ENCODE measurements at places on chromosomes 1 and 21.

- DNase-seq = no peak
Observed at GRCh38 chr1:15308135-15308534, 61.1 kb downstream of the FHAD1 start.

- DNase-seq = no peak
Observed at GRCh38 chr1:86998280-86998679, 83.8 kb downstream of the HS2ST1 start.

DNA sequence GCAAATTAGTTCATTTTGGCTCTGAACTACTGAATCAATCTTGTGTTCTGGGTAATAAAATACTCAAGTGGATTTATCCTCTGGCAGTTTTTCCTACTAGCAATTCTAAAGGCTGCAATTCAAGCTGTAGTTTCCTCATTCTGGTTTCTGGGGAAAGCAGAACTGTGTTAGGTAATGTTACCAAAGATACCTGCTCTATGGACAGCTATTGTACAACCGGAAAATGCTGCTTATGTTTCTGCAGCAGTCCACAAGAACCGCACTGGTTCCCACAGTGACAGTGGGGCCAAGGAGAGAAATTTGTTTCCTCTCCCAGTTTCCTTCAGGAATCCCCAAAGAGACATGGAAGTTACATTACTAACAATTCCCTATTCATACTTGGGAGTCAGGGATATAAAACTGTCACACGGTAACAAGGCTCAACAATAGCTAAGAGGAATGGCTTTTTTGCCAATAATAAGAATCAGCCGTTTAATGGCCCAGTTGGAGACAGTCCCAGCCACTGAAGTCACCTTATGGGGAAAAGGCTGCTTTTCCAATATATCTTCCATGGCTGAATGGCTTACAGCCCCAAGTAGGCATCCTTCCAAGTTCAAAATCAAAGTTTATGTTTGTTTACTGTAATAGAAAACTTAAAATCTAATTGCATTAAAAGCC is 52.6 kb downstream of the PCNX2 start:
- DNase-seq = no peak

DNA sequence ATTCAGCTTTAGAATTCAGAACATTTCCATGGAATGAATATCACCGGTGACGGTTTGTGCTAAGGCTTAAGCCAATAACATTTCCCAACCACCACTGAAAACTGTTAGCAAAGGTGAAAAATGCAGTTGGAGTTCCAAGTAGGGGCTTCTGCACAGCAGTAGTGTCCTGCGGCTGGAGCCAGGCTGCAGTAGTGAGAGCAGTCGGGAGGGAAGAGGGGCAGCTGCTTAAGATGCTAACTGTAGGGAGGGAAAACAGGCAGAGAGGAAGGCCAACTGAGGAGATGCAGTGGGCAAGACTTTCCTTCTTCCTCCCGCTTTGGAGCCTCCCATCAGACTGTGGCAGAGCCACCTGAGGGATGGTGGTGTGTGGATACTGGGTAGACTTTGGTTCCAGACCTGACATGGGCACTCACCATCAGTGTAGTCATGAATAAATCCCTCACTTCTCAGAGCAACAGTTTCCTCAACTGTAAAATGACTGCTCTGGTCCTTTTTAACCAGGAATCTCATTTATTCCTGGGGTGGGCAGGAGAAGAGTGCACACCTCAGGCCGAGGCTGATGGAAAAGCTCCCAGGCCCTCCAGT is 3.2 kb downstream of the F3 start:
- no peak for DNase-seq

- no peak for DNase-seq
Observed at GRCh38 chr1:84834419-84835064, 58.5 kb downstream of the LPAR3 start.

DNA sequence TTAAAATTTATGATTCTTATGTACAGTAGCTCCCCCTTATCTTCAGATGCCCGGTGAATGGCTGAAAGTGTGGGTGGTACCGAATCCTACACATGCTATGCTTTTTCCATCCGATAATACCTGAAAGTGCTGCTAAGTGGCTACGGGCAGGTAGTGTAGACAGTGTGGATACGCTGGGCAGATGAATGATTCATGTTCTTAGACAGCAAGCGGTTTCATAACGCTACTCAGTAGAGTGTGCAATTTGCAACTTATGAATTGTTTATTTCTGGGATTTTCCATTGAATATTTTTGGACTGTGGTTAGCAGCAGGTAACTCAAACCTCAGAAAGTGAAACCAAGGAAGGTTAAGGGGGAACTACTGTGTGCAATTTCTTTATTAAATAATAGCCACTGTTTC is 7.5 kb downstream of the PCP4 start:
- DNase-seq = no peak

DNA sequence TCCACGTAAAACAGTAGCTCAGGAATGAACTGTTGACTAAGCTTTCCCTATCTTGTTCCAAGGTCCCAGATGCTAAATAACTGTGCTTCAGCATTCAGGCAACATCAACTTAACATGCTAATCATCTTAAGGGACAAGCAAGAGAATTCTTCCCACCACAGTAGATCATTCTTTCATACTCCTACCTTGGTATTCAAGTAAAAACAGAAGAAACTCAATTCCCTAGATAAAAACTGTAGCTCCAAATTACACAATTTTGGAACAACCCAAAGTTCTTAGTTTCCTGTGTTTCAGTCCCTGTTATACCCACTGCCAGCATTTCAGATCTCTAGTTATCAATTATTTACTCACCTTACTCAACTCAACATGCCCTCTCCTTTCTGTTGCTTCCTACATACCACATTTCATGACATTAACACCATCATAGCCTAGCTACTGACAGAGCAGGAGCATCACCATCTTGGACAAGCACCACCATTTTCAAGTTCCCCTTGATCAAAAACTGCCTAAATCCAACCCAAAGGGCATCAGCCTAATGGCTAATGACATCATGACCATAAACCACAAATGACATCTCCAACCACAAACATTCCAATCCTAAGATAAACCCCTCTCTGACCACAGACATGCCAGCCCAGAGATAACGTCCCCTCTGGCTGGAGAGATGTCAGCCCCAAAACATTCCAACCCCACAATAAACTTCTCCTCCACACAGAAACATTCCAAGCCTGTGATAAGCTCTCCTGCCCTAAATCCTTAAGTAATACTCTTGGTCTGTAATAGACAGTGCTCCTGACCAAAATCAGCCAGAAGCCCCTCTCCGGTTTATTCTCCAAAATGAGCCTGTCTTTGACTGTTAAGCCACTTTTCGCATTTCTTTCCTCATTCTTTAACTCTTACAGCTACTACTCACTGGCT is 191.2 kb downstream of the RERE start:
- no peak for DNase-seq

- no peak for DNase-seq
Observed at GRCh38 chr1:44288883-44289282, 66.2 kb downstream of the ERI3 start.

GRCh38 chr1:116832932-116833578 is 76.7 kb upstream of the PTGFRN start:
- DNase-seq = no peak

DNA sequence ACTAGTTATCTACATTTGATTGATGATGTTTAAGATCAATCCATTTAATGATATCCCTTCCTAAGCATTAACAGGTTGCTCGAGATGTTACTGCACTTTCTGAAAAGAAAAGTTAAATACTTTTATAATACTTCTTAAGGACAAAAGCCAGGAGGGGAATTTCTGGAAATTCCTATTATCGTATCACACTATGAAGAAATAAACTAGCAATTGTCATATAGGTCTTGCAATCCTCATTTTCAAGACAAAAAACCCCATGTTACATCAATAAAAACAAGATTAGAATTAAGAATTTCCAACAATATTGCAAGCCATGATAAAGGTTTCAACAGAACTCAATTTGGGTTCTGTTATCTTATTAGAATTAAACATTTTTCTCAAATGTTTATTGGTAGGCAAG is 47.2 kb downstream of the HNRNPR start:
- DNase-seq = no peak

GRCh38 chr1:42949312-42950115 is 9.2 kb downstream of the SLC2A1 start:
- no peak for DNase-seq

- DNase-seq = no peak
Observed at GRCh38 chr1:97007840-97008604, 286.4 kb downstream of the PTBP2 start.

- no peak for DNase-seq
Observed at GRCh38 chr1:3313576-3313950, 140.9 kb upstream of the ARHGEF16 start.

DNA sequence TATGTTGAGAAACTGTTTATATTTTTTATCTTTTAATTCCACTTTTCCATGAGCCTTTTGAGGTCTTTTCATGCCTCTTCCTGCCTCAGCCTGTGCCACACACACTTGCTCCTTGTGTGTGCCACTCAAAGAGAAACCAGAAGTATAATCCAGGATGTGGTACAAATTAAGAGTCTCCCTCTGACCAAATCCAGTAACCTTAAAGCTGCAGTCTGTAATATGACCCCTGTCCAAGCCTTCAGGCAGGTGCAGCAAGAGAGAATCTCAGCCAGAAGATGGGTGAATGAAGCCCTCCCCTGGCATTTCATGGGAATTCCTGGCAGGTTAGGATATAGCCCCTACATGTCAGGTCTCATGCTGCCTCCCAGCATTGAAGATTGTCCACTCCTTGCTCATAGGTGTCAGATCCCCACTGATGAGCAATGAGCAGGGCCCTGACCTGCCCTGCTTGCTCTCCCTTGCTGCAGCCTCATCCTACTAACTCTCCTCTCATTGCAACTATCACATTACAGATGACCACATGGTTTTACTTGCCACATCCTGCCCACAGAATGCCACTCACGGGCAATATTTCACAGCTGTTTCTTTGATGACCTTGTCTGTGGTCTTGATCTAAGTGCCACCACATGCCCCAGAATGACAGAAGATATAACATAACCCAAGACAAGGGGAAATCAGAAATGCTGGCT is 169.3 kb downstream of the SEC16B start:
- DNase-seq = no peak

DNA sequence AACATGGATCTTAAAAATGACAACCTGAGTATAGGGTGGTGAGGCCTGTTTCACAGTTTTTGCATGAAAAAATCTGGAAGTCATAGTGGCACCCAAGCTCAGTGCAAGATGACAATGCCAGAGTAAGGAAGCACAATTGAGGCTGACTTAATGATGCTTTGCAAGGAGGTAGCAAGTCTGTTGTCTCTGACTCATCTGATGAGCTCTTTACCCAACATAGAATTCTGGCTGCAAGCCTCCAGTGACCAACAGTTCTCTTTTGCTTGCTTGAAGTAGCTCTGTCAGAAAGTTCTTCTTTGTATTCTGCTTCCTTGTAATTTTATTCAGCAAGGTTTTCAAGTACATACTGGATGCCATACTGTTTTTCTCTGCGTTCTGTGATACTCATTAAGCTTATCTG is 117.1 kb downstream of the FOXD2 start:
- DNase-seq = no peak

DNA sequence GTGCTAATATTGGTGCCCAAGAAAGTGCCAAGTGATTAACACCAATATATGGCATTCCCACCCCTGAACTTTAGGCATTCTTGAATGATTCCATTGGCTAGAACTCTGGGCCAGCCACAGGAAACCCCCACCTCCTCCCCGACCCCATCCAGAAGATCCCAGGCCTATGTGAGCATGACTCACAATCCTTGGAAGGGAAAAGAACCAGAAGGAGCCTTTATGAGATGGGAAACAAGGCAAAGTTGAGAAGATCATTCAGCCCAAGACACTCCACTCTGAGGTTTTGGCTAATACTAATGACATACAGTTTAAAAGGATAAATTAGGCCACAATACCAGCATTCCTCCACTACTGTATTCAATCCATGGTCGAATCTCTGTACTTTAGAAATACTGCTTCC is 21.8 kb downstream of the ELK4 start:
- no peak for DNase-seq

DNA sequence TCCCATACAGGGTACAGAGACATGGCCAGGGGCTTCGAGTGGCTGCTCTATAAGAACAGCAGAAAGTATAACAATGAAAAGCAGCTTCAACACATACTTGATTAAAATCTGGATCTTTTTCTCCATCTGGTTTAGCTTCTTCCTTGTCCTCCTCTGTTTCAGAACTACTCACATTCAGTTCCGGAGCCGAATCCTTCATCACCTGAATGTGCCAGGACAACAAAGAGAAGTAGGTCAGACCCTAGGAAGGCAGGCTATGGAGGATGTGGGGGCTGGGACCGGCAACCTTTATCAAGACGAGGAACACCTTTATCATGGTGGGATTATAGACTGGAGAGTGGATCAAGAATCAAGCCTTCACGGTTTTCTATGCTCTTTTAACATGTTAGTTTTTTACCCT is 32.2 kb upstream of the RAP1GAP start:
- no peak for DNase-seq

DNA sequence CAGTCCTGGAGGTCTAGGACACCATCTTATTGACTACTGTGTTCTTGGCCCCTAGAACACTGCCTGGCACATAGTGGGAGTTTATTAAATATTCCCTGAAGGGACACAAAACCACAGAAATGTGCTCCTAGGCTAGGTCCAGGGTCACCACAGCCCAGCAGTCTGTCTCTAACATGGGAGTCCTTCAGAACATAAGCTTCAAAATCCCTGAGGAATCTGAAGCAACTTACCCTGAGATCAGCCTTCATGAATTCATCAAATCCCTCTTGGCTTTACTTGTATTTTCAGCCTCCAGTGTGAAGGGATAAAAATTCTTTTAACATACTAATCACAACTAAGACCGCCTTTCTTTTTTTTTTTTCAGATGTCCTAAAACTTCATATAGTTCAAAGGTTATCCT is 32.7 kb upstream of the BCAR3 start:
- DNase-seq = no peak

DNA sequence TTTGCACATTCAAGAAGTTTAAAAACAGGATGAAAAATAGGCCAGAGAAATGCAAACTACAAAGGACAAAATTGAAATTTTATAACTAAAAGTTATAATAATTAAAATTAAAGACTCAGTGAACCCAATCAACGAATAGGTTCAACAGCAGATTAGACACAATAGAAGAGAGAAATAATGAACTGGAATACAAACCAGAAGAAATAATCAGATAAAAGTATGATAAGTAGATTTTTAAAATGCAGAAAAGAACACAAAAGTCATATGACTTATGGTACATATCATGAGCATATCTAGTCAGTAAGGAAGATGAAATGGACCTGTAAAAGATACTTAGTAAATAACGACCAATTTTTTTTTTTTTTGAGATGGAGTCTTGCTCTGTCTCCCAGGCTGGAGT is 108.1 kb upstream of the COG2 start:
- no peak for DNase-seq

GRCh38 chr1:17075470-17076255 is 21.8 kb upstream of the SDHB start:
- DNase-seq = no peak

GRCh38 chr1:14263225-14263624 is 335.3 kb upstream of the KAZN start:
- no peak for DNase-seq

GRCh38 chr1:179231923-179232322 is 2.4 kb upstream of the ABL2 start:
- no peak for DNase-seq

Measured in activated T-cell treated with anti-CD3 and anti-CD28 coated beads, Interleukin-2, amount 50 U/mL, for 24 hours (primary cell).